NCI-H1417 (cell line): ENCODE measurements at places on chromosomes 12 and 14.

DNA sequence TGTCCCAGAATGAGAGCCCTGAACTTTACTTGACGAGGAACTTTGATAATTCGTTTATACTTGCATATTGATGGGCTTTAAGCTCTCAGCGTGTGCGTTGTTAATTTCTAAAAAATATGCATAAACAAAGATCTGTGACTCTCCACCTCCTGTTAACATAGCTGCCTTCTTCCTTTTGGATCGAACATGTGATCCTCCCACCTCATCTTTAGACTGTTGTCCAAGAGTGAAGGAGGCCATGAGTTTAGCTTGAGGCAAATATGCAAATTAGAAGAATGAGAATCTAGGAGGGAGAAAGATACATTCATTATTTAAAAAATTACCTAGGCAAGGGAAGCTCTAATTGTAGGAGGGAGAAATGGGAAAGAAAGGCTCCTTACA is 617 bp downstream of the TTC8 start:
- DNase-seq = no peak

DNA sequence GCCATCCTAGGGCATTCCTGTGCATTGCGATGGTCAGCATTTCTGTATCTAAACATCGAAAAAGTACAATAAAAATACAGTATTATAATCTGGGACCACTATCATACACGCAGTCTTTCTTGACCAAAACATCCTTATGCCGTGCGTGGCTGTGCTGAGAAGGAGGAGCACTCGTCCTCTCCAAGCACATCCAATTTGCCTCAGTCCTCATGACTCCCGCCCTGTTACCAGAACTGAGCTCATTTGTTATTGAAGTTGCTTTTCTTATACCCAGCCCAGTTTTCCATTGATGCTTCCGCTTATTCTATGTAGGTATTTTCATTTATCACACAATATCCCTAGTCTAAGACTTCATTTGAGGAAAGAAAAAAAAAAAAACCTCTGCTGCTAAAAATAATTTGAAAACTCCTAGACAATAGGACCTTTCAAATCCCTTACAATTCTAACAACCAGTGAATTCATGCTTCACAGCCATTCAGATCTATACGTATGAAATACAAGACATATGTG is 236.9 kb upstream of the PLEKHG7 start:
- no peak for DNase-seq

DNA sequence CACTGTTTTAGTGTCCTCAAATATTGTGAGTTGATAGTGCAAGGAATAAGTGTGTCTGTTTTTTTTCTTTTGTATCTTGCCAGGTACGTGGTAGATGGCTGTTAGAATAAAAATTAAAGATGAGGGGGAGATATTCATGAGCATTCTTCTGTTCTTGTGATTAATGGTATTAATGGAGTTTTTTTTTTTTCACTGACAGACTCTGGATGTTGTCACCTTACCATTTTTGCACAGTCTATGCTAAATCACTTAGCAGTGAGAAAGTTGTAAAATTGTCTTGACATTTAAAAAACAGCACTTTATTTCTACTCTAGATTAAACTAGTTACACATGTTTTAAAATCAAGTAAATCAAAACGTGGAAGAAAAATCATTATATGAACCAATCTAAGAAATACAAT is 204.3 kb downstream of the MDGA2 start:
- no peak for DNase-seq

- DNase-seq = no peak
Measured at GRCh38 chr12:124347335-124347734, 52.4 kb downstream of the RFLNA start.
